ENCODE measurements at places on chromosomes 5 and 9.
A peak's percentile ranks its signal among the peaks of the same experiment; 100 is the strongest.

GRCh38 chr9:132063281-132063680 is 16.4 kb downstream of the MED27 start:
- no peak for DNase-seq

DNA sequence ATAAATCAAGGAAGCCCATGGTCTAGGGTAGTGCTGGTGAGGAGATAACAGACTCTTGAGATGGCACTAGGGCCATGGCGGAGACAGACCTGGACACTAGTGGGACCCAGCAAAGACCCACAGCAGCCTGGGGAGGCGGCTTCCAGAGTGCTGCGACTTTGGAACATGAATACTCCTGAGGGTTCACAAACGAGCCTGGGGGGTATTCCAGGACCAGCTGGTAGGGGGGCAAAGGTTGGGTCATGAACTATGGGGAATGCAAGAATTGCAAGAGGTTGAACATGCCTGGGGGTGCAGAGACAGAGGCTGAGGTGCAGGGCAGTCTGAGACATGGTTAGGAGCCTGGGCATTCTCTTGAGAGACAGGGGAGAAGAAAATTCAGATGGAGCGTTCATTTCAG is 43.8 kb upstream of the SPTLC1 start:
- DNase-seq, result no peak

GRCh38 chr9:132575005-132575609 is 7.3 kb upstream of the BARHL1 start:
- peak; percentile 76 for DNase-seq

GRCh38 chr5:170651604-170652277 is 131.8 kb upstream of the GABRP start:
- DNase-seq, result no peak

DNA sequence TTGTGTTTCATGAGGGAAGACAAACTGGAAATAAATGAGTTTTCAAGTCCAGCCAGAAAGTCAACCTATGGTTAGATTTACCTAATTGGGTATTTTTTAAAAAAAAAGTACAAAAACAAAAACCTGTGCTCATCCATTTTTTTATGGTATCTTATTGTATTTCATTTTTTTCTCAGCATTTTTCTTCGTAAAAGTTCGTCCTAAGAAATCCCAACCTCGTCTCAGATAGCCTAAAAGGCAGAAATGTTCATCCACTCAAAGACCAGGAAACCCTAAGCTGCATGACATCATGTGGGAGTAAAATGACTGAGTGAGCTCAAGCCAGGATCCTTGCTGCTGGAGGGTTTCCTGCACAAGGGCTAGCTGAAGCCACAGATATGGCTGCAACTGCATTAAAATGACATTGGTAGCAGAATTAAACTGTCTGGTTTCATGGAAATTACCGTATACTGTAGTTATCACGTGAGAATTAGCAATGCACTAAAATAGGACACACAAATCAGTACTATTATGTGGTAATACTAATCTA is 70.4 kb downstream of the NFIB start:
- DNase-seq, result no peak

GRCh38 chr9:32423371-32423770 is 38.9 kb downstream of the ACO1 start:
- peak; percentile 71 for DNase-seq

DNA sequence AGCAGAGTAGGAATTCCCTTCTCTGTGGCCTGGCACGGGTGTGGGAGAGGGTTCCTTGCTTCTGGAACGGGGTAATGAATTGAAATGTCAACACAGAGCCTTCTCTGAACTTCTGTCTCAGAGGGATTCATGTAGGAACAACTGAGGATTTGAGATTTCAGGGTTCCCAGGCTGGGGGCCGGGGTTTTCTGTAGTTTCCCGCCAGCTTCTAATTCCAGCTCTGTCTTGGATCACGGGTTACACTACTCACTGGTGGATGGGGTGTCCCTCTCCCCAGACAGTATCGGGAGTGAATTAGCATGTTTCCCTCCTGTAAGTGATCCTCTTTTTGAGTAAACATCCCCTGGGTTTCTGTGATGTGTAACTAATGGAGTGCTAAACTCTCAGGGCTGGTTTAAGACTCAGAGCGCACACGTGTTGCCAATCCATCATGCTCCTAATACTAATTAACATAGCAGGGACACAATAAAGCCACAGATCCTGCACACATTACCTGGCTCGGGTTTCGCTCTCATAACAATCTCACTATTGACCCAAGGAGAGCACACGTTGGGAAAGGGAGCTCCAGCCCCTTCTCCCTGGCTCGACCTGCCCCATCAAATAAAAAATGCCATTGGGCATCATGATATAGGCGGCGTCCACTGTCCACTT is 18.1 kb upstream of the DMRT2 start:
- no peak for DNase-seq

- peak; percentile 86 for DNase-seq
These were observed 613.7 kb upstream of the CDH18 start for GRCh38 chr5:20601678-20602100.

- DNase-seq, result no peak
These were observed 8.6 kb downstream of the AGPAT2 start for GRCh38 chr9:136678624-136679023.

GRCh38 chr5:107444300-107444699 is 226.4 kb downstream of the EFNA5 start:
- DNase-seq, result no peak

DNA sequence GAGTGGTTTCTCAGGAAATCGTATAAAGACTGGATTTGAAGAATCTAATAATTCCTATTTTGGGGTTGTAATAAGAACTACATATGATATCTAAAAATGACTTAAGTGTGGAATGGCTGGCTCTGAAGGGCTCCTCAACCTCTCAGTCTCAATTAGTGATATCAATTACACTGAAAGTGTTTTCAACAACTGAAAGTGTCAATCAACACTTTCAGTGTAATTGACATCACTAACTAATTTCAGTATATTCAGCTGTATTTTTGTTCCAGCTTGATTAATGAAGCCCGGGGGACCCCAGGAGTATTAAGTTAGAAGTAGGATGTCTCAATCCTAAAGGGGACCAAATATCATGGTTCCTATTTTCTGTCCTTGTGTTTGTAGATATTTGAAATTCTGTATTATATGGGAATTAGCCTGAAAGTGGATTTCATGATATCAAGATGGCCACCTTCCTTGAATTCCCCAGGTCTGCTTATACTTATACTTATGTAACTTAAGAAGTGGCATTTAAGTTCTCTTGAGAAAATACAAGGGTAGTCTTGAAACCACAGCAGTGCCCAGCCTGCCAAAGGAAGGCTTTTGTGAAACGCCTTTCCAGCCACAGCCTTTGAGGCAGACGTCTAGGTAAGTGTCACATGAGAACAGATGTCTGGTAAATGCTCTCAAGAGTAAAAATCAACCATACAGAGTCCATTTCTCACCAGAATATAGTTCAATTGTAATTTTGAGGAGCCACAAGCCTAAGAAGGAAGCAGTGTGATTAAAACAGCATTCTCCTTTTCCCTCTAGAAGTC is 4.6 kb downstream of the BASP1 start:
- no peak for DNase-seq

GRCh38 chr5:95285409-95285755 is 488 bp upstream of the MCTP1 start:
- DNase-seq, result no peak

DNA sequence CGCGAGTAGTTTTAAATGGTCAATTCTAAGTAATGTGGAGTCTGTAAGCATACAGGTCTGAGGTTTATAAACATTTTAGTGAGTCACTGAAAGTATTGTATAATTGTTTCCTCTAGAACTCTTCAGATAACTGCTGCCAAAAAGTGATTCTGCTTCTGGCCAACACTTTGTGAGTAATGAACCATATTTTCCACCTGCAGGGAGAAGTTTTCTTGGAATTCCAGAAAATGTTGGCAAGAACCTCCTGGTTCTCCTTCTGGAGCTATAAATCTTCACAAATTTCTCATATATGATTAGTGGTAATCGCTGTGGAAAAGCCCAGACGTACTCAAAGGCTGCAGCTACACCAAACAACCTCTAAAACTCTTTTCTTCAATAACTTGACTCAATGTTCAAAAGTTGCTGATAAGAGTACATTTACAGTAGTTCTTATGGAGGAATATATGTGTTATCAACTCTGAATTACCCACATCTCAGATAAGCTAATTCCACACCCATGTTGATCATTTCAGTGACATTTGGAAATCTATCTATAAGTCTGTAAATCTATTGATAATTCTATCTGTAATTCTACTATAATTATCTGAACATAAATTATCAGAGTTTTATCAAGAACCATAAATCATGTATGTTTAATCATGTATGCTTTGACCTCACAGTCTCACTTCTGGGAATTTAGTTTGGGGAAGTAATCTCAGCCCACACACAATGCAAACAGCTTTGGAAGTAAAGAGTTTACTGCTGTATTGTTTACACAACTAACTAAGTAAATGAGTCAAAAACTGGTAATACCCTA is 74.1 kb downstream of the FNBP1 start:
- DNase-seq, result peak; percentile 90

GRCh38 chr5:26023361-26023760 is 1015.0 kb downstream of the CDH9 start:
- DNase-seq, result no peak

DNA sequence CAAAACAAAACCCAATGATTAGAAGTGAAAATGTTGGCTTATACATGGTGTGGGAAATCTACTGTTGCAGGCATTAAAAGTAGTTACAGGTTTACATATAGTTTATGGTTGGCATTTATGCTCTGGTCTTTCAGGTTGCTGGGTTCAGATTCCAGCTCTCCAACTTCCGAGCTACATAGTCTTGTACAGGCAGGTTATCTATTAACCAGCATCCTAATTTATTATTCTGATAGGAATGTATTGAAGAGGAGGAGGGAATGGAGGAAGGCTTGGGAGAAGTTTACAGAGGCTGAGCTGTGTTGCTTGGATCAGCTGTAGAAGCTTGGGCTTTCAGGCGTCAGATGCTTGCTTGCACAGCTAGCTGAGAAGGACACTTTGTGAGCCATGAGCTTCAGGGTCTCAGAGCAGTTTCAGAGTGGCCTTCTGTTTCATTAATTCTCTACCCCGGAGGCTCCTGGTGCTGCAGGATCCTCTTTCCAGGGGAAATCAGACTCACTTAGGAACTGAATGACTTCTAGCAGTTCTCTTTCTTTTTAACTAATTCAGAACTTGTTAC is 11.7 kb upstream of the ERBIN start:
- no peak for DNase-seq

GRCh38 chr9:133276923-133277322 is 1.9 kb upstream of the ABO start:
- DNase-seq, result no peak

- DNase-seq, result no peak
These were observed at the start of gene RNF38 for GRCh38 chr9:36399980-36400331. Gene RNF38, minus strand, starts transcription at chr9:36400269. Its CDS starts 161 bp downstream, at chr9:36400108.

DNA sequence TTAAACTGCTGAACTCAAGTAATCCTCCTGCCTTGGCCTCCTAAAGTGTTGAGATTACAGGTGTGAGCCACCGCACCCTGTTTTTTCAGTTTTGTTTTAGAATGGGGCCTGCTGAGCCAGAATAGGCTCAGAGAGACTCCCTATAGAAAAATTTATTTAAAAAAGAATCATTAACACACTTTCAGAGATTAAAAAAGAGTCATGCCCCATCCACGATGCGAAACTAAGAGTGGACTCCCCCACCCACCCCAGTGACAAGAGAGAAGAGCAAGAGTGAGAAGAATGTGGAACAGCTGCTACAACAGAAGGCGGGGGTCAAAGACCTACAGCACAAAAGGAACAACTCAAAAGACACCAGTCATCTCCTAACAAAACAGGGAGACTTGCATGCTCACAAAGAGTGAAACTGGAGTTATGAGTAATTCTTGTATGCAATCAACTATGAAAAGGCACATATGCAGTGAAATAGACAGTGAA is 47.2 kb downstream of the GLDC start:
- DNase-seq, result no peak

- DNase-seq, result no peak
These were observed at the start of gene SLC24A2 for GRCh38 chr9:19788614-19789271. Gene SLC24A2, minus strand, starts transcription at chr9:19789037.

DNA sequence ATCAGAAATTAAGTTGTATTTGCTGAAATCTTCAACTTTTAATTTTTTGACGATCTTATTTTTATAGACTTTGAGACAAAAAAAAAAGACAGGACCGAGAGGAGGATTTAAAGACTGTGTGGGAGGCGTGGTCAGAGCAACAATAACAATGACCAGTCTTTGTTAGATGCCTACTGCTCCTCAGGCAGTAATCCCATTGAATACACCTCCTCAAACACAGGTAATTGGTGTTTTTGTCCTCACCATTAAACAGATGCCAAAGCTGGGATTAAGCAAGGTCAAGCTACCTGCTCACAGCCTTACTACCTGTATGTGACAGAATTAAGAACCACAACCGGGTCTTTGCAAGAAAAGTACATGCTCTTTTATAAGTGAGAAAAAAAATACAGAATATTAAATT is 233.3 kb upstream of the GRAMD2B start:
- DNase-seq, result no peak

DNA sequence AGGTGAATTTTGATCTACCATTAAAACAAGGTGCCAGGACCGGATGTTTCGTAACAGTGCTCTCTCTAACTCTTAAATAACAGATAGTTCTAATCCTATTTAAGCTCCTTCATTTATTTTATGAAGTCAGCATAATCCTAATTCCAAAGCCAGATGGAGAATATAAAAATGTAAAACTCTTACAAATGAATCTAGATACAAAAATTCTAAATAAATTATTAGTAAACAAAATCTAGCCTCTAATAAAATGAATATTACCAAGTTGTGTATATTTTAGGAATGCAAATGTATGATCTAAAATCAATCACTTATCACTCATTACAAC is 32.4 kb upstream of the IL33 start:
- DNase-seq, result no peak

DNA sequence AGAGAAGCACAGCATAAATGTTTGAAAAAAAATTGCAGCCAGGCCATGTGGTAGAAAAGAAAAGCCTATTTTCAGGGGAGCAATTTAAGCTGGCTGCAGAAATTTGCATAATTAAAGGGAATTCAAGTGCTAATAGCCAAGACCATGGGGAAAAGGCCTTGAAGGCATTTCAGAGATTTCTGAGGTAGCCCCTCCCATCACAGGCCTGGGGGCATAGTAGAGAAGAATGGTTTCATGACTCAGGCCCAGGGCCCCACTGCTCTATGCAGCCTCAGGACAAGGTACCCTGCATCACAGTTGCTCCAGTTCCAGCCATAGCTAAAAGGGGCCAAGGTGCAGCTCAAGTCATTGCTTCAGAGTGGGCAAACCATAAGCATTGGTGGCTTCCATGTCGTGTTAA is 1416.0 kb downstream of the EFNA5 start:
- DNase-seq, result no peak

DNA sequence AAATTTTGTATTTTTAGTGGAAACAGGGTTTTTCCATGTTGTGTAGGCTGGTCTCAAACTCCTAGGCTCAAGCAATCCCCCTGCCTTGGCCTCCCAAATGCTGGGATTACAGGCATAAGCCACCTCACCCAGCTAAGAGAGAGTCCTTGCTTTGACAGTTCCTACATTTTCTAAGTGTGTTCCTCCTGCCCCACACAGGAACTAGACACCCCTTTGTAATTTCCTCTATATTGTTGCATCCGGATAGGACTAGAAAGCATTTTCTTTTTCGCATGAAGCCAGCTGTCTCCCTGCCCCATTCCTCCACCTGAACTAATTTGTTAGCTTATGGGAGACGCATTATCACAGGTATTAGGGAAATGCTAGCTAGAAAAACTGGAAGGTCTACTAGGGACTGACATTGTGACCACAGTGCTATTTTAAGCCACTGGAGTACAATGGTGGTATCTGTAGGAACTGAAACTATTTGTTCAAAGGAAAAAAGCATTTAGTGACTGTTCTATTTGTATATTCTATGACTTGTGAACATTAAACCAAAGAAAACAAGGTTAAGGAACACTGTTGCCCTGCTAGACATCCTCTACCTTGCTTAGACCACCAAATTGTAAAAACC is 214.1 kb downstream of the SMARCA2 start:
- DNase-seq, result no peak
